ENCODE measurements at places on chromosomes 16 and 17. TPM values are rescaled to one million over a fixed set of nuclear protein-coding genes. Genes with fewer than 3 reads are reported as not detected.

GRCh38 chr16:48340054-48340453 is 45.2 kb downstream of the SIAH1 start:
- no peak for DNase-seq

DNA sequence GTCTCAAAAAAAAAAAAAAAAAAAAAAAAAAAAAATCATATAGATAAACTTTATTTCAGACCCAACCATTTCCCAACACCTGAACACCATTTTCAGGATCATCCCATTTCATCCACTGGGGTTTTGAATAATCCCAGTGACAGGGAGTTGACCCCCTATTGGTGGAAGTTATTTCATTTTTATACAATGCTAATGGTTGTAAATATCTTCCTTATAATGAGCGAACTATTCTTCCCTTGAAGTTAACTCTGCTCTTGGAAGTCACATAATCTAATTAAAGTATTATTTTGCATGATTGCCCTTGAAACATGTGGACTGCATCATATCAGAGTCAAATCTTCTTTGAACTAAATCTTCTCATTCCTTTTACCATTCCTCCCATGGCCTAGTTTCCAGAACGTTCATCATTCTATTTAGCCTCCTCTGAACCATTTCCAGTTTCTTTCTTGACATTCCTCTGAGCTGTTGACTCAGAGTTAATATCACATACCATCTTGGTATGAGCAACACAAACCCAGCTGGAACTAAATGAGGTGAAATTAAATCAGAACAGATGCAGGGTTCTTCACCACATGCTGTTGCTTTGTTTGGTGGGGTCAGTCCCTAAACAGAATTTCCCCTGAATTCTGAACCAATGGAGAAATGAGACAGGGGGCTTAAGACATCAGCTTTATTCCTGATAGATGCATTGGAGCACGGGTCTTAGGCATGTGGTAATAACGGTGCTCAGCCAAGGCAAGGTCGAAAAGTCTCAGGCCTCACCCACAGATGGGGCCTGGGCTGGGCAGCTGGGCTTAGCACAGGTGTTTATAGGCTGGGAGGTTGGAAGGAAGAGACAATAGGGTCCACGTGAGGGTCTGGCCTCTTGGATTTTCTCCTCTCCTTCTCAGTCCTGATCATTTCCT is 8.9 kb downstream of the HSD17B2 start:
- no peak for DNase-seq

- DNase-seq, result no peak
These were observed 14.1 kb downstream of the ALDH3A1 start for GRCh38 chr17:19733953-19734526.

GRCh38 chr17:1123921-1124715 is 55.7 kb downstream of the ABR start:
- DNase-seq, result no peak

POLR2A gene
- total RNA-seq, result 27.7 TPM
